ENCODE measurements at places on chromosomes 2 and 18.

DNA sequence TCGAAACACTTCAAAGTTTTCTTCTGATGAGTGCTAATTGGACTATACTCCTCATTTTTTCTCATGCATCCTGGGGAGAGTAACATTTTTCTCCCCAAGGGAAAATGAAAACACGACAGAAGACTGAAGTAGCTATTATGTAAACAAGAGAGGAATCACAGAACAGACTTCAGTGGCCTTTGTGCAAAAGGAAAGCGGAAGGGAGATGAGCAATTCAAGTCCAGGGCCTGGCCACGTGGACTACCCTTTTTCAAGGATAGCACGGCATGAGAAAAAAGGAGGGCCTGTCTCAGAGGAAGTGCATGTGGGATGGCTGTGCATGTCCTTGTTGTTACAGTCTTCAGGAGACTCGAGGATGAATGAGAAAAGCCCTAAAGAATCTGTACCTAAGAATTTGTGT, 43.8 kb upstream of the KCNE4 start:
- DNase-seq, result no peak

- no peak for DNase-seq
Measured at GRCh38 chr2:44772669-44773378, 168.7 kb upstream of the SIX3 start.

DNA sequence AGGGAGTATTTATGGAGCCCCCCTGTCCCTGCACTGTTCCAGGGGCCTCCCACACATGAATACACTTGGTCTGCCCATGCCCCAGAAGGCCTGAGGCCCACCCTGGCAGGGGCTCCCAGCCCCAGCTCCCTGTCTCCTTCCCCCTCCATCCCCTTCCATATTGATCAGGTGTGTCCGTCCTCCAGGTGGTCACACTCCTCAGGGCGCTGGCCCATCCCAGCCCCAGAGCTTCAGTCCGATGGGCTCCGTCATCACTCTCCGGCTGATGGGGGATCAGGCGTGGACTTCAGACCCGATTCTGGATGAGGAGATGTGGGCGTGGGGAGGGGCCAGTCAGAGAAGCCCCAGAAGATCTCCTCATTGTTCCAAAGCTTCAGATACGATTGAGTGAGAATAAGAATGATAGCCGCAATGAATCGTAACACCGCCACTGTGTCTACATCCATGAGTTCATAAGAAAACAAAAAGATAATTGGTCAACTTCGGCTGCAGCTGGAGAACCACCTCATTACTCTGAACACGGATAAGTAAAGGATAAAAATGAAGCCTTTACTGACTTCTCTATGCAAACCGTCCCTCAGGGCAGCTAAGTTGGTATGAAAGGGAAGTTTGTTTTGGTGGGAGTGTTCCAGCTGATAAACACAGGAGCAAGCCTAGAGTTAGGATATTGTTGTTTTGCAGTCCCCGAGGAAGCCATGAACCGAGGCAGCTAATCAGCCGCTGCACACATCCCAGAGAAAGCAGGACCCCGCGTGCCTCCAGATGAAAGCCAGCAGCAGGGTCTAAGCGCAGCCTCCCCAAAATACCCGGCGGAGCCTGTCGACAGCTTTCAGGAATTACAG, 279.5 kb downstream of the NDUFA10 start:
- no peak for DNase-seq

- no peak for DNase-seq
Measured at GRCh38 chr18:13726972-13727331, 479 bp downstream of the RNMT start.

GRCh38 chr2:126990605-126991532, 92.2 kb downstream of the TEX51 start:
- DNase-seq, result no peak

DNA sequence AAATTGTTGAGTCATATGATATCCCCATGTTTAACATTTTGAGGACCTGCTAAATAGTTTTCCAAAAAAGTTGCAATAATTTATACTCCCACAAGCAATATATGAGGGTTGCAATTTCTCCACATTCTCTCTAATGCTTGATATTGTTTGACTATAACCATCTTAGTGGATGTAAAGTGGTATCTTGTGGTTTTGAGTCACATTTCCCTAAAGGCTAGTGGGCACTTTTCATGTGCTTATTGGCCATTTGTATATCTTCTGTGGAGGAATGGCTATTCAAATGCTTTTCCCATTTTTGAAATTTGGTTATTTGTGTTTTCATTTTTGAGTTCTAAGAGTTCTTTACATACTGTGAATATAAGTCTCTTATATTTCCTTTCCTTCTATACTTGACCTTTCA, 82.7 kb downstream of the SCG2 start:
- no peak for DNase-seq

DNA sequence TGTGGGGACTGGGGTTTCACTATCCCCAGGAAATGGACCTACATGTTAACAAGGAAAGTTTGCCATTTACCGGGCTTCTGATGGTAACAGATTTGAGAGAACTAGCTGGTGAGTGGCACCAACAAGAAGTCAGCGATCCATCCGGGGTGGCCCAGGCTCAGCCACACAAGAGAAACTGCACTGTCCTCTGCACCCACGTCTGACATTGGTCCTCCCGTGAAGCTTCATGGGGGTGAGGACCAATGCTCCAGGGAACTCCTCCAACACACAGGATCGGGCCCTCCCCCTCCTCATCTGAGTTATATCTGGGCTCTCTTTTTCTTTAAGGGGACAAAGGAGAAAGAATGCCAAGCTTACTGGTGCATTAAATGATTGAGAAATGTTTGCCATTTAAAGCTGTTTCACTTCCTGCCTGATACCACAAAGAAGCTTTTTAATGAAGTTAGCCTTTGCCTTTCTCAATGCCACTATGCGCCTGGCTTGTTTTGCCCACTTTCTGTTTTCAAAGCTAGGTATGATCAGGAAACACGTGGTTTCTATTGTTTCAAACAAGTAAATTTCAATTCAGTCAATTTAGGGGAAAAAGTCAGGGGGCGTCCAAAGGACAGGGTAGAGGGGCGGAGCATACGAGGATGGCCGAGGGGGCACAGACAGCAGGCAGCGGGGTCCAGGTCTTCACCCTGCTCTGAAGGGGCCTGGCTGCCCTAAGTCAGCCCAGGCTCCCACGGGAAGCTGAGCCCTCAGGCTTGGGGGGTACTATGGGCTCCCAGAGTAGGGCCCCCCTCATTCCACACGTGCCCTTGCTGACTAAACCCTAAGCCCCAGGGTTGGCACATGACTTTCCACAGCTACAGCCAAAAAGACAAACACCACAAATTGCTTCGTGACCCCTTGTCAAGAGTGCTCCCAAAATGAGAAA, 204.0 kb upstream of the ID2 start:
- DNase-seq, result no peak

DNA sequence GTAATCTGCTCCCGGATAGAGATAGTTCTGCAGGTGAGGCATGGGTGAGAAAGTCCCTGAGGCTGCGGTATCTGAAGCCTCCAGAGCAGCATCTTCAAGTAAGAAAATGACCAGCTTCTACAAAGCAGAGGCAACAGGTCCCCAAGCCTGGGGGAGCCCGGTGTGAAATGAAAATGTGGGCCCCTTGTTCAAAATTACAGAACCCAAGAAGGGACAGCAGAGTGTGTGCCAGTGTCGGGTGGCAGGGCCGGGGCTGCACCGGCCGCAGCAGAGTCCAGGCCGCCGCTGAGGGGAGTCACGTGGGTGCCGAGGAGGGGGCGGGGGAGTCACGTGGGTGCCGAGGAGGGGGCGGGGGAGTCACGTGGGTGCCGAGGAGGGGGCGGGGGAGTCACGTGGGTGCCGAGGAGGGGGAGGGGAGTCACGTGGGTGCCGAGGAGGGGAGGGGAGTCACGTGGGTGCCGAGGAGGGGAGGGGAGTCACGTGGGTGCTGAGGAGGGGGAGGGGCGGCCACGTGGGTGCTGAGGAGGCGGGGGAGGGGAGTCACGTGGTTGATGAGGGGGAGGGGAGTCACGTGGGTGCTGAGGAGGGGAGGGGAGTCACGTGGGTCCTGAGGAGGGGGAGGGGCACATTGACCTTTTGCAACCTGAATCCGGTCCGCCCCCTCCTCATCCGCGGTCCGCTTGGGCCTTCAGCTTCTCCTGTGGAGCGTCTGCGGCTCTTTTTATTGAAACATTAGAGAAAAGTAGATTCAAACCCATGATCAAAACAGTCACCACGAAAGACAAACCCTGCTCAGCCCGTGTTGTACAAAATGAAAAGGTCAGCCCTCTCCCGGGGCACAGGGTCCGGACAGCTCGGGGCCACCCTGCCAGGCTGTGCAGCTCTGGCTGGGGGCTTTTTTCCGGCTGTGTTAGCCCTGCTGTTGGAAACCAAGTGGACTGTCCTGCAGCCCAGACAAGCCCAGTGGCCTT, 10.4 kb downstream of the COLEC11 start:
- peak; percentile 88 for DNase-seq

- DNase-seq, result no peak
Measured at GRCh38 chr2:183866666-183867065, 731.7 kb upstream of the ZNF804A start.

- DNase-seq, result no peak
Measured at GRCh38 chr18:79438898-79439627, 43.3 kb downstream of the NFATC1 start.

All from NCI-H2107 (cell line).